ENCODE measurements at places on chromosomes 7 and 10. TPM values are rescaled to one million over a fixed set of nuclear protein-coding genes. Genes with fewer than 3 reads are reported as not detected.

Gene JCAD
- total RNA-seq = 1.3 TPM

Gene NAT16
- total RNA-seq = not detected

Gene PRRT4
- total RNA-seq = 0.27 TPM

Gene CFAP70
- 1.1 TPM for total RNA-seq

Gene ELN
- 27.5 TPM for total RNA-seq

Gene PDE1C
- under 0.01 TPM for total RNA-seq

Gene ZNF107
- 3.0 TPM for total RNA-seq

Gene DLX6
- total RNA-seq = under 0.01 TPM

Gene AGAP5
- 4.0 TPM for total RNA-seq

Gene SEPHS1
- total RNA-seq = 26.4 TPM

Gene TLL2
- total RNA-seq = 0.27 TPM

Gene MMRN2
- total RNA-seq = 0.27 TPM

All from hematopoietic multipotent progenitor cell (in vitro differentiated cells).